Prostate gland (tissue), 2 donors: ENCODE measurements at places on chromosomes 5 and 9. TPM values are rescaled to one million over a fixed set of nuclear protein-coding genes. Genes with fewer than 3 reads are reported as not detected.

DNA sequence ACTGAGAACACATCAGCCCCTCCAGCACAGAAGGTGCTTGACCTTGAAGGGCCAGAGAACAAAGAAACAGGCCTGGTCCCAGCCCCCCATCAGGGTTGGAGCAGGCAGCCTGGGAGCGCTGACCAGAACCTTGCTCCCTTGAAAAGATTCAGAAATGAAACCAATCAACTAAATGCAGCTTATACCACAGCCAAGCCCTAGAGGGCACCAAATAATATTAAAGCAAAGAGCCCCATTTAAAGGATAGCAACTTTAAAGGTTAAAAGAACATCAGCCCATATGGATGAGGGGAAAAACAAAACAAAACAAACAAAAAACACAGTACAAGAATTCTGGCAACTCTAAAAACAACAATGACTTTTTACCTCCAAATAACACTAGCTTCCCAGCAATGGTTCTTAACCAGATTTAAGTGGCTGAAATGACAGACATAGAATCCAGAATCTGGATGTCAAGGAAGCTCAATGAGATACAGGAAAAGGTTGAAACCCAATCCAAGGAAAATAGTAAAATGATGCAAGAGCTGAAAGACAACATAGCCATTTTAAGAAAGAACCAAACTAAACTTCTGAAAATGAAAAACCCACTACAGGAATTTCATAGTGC lies 471.9 kb downstream of the MTRR start:
- no peak overlapping the region for H3K27ac ChIP-seq
- no peaks in the 10 kb centered on the region for H3K36me3 ChIP-seq
- no peak for DNase-seq
- H3K4me3 ChIP-seq = no peak overlapping the region

Gene CDKN2B
- total RNA-seq = 5.4 TPM

DNA sequence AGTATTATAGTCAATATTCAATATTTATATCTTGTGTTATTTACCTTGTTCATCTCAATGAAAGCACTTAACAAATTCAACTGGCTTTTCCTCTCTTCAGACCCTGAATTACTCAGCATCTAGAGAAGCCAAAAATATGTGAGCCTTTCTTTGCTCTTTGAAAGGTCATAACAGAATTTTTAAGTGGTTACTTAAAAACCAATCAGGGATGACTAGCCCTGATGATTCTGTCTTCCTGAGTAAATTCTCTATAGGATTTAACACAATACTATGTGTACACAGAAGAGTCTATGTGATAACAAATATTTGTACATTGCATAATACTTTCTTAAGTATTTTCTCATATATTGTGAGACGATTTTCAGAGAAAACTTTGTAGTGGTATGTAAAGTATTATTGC lies 546.3 kb downstream of the MAT2B start:
- no peak overlapping the region for H3K27ac ChIP-seq
- H3K36me3 ChIP-seq = no peaks in the 10 kb centered on the region
- no peak for DNase-seq
- no peaks in the 10 kb centered on the region for H3K4me1 ChIP-seq
- H3K4me3 ChIP-seq = no peak overlapping the region

Gene SCGB3A2
- total RNA-seq = not detected

GRCh38 chr9:9099646-9100045 lies 1300.1 kb upstream of the DMAC1 start:
- H3K36me3 ChIP-seq = no peaks in the 10 kb centered on the region
- no peaks in the 10 kb centered on the region for H3K27me3 ChIP-seq
- no peak for DNase-seq
- no peaks in the 10 kb centered on the region for H3K4me1 ChIP-seq

DNA sequence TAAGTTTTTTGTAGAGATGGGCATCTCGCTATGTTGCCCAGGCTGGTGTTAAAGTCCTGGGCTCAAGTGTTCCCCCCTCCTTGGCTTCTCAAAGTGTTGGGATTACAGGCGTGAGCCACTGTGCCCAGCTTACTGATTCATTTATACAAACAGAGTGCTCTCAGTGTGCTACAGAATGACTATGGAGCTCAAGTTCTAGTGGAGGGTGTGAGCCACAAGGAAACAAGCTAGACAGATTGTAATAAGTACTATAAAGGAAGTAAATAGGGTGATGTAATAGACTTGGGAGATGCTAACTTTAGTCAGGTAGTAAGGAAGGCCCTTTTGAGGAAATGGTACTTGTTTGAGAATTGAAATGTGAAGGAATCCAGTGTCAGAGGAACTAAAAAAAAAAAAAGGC lies 1.7 kb upstream of the TMEM267 start:
- no peak overlapping the region for H3K27ac ChIP-seq
- no peak for DNase-seq
- H3K27me3 ChIP-seq = no peaks in the 10 kb centered on the region
- no peaks in the 10 kb centered on the region for H3K36me3 ChIP-seq

DNA sequence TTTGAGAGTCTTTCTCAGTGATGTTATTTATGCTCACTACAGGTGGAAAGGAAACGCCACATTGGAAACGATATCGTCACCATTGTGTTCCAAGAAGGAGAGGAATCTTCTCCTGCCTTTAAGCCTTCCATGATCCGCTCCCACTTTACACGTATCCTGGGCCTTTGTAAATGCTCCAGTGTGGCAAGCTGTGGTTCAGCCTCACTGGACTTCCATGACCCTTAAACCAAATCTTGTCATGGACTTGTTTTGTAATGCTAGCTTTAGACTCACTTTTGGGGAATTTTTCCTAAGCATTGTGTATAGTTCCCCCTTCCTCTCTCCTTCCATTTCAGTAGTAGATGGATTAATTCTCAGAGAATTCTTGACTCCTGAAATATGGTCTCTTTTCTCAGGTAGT lies 60.9 kb upstream of the SLC2A8 start:
- H3K27ac ChIP-seq = peak overlapping the region; percentile 29
- H3K4me1 ChIP-seq = no peaks in the 10 kb centered on the region
- no peak for DNase-seq

Gene CDC25C
- total RNA-seq = 3.2 TPM

- H3K27me3 ChIP-seq = no peaks in the 10 kb centered on the region
- no peak overlapping the region for H3K4me3 ChIP-seq
- no peak overlapping the region for H3K27ac ChIP-seq
- DNase-seq = no peak
These were observed 8.8 kb upstream of the IGFBPL1 start for GRCh38 chr9:38432922-38433510.

DNA sequence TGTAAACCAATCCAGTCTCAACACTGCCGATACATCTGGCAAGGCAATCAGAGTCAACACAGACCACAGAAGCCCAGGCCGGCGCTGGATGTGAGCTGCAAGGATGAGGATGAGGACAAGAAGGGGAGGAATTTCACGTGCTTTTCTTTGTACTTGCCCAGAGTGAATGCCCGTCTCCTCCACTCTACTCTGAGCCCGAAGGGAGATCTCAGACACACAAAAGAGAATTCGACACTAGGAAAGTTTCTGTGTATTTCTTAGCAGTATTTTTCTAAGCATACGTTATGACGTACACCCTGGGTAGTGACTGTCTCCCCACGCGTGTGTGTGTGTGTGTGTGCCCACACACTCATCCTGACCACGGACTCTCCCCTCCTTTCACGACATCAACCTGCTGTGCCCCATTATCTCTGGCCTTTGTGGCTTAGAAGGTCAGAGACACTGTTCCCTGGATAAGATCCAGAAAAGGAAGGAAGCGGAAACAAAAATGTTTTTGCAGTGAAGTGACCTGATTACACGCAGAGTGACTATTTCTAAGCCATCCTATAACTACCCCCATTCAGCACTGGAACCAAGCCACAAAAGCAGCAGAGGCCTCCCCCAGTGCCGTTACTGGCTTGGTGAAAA lies 227.3 kb upstream of the DAPK1 start:
- no peaks in the 10 kb centered on the region for H3K36me3 ChIP-seq
- no peaks in the 10 kb centered on the region for H3K27me3 ChIP-seq
- no peak overlapping the region for H3K27ac ChIP-seq

- no peak overlapping the region for H3K27ac ChIP-seq
- no peaks in the 10 kb centered on the region for H3K27me3 ChIP-seq
- H3K4me3 ChIP-seq = no peak overlapping the region
- H3K36me3 ChIP-seq = no peaks in the 10 kb centered on the region
- peak; percentile 81 for DNase-seq
These were observed 18.7 kb upstream of the PTPDC1 start for GRCh38 chr9:94065535-94065961.

Gene NTRK2
- 2.3 TPM for total RNA-seq

- H3K4me3 ChIP-seq = no peak overlapping the region
- no peak overlapping the region for H3K27ac ChIP-seq
- no peaks in the 10 kb centered on the region for H3K36me3 ChIP-seq
These were observed 6.3 kb downstream of the FOXD1 start for GRCh38 chr5:73442231-73442811.

Gene GABRA6
- 6.1 TPM for total RNA-seq

GRCh38 chr5:61507232-61507631 lies 175.2 kb downstream of the ZSWIM6 start:
- H3K36me3 ChIP-seq = no peaks in the 10 kb centered on the region
- no peak overlapping the region for H3K4me3 ChIP-seq
- no peaks in the 10 kb centered on the region for H3K4me1 ChIP-seq
- DNase-seq = no peak
- H3K27me3 ChIP-seq = no peaks in the 10 kb centered on the region
- no peak overlapping the region for H3K27ac ChIP-seq

GRCh38 chr9:128127568-128127989 lies at the start of gene PTGES2:
TSS of gene PTGES2 (minus strand) at chr9:128127729. CDS start at chr9:128127717, 12 bp downstream.
- H3K36me3 ChIP-seq = no peaks in the 10 kb centered on the region
- H3K4me1 ChIP-seq = peaks cover 10% of the 10 kb centered on the region
- peak within 1 kb of the TSS; percentile 98 for H3K4me3 ChIP-seq
- peak within 1 kb of the TSS; percentile 90 for H3K27ac ChIP-seq

DNA sequence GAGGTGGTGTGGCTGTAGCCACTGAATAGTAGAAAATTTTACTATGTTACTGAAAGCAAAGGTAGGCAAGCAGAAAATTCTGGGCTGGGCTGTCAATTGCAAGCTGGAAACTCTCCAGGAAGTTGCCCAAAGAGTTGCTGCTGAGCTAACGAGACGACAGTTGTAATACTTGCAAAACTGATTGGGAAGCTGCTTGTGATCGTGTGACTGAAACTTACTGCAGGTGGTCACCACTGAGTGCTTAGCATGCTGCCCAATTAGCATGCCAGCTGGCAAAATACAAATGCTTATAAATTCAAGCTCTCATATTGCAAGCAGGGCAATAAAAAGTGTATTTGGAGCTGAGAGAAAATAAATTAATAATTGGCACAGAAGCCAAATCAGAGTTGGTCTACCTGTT lies 758.5 kb upstream of the EDIL3 start:
- H3K36me3 ChIP-seq = no peaks in the 10 kb centered on the region
- H3K27me3 ChIP-seq = no peaks in the 10 kb centered on the region
- H3K4me1 ChIP-seq = no peaks in the 10 kb centered on the region
- DNase-seq = no peak
- no peak overlapping the region for H3K27ac ChIP-seq

- H3K27ac ChIP-seq = peak overlapping the region; percentile 55
- no peak overlapping the region for H3K4me3 ChIP-seq
- H3K27me3 ChIP-seq = no peaks in the 10 kb centered on the region
- no peak for DNase-seq
These were observed 31.6 kb downstream of the ADAM19 start for GRCh38 chr5:157543825-157544622.

DNA sequence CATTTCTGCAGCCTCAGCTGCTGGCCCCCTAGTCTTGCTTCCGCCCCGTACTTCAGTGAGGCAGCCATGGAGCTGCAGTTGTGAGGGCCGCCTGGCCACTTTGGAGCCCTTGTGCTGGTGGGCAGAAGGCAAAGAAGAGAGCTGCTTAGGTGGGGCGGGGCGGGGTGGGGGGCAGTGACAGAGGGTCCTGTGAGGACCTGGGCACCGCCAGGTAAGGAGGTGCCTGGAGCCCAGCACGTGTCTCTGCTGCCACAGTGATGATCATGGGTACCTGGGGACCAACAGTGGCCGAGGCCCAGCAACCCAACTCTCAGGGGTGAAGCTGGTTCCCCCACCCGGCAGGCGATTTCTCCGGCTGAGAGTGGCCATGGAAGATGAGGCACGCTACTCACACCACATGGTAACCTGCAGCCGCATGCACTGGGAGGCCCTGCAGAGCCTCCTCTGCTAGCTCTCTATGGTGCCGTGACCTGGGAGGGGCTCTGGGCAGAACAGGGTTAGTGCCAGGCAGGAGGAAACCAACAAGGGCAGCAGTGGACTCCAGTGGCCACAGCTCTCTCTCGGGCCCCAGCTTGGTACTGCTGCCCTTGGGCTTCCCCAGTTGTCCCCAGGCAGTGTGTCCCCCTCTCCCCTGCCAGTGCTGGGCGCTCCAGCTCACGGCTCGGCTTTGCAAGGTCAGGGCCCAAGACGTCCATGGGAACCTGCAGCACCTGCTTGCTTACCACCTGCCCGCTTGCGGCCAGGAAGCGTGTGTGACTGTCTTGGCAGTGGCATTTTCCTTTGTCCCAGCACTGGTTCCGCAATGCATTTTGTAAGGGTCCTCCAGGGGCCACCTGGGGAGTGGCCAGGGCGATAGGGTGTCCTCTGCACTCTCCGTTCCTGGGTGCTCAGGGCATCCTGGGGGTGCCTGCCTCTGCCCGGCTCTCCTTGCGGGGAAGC lies 24.0 kb downstream of the NDUFS6 start:
- no peak overlapping the region for H3K4me3 ChIP-seq
- DNase-seq = no peak
- H3K36me3 ChIP-seq = no peaks in the 10 kb centered on the region
- H3K27ac ChIP-seq = no peak overlapping the region
- no peaks in the 10 kb centered on the region for H3K27me3 ChIP-seq

- H3K36me3 ChIP-seq = no peaks in the 10 kb centered on the region
- H3K4me3 ChIP-seq = no peak overlapping the region
- H3K4me1 ChIP-seq = peaks cover 3% of the 10 kb centered on the region
- H3K27me3 ChIP-seq = no peaks in the 10 kb centered on the region
These were observed 48.6 kb downstream of the DUSP1 start for GRCh38 chr5:172722327-172722815.

DNA sequence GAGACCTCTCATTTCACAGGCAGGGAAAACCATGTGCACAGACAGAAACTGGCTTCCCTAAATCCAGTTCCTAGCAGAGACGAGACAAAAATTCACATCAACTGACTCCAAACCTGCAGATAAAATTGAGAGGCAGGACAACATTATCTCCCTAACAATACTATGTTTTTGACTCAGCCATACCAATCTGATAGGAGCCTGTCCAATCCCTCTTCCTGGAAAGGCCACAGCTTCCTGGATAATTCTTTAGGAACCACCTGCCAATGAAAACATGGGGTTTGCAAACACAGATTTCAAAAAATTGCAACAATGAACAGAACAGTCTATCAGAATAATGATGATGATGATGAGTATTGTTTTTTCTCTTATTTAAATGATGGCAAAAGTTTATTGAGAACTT lies 22.4 kb downstream of the SH3TC2 start:
- no peak for DNase-seq
- H3K4me1 ChIP-seq = no peaks in the 10 kb centered on the region
- H3K27me3 ChIP-seq = no peaks in the 10 kb centered on the region
- no peak overlapping the region for H3K4me3 ChIP-seq
- no peak overlapping the region for H3K27ac ChIP-seq

DNA sequence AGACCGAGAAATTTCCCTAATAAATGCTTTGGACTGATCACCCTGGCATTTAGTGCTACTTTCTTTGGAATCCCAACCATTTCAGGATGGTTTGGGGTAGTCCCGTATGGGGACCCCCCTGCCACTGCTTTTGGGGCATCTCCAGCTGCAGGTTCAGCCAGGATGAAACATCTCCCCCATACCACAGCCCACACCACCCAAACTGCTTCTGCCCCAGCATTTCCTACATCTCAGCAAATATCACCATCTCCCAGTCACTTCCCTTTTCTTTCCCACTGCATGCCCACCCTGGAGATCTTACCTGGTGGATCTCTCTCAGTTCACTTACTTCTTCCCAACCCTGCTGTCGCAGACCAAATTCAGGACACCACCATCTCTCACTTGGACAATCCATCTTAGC lies 4.8 kb upstream of the P4HA2 start:
- no peak overlapping the region for H3K4me3 ChIP-seq
- H3K36me3 ChIP-seq = no peaks in the 10 kb centered on the region
- DNase-seq = no peak
- no peaks in the 10 kb centered on the region for H3K4me1 ChIP-seq

Gene WDR36
- 21.0 TPM for total RNA-seq
